Iris pigment epithelial cell (primary cell): ENCODE measurements at places on chromosomes 7 and 10.
A peak's percentile ranks its signal among the peaks of the same experiment; 100 is the strongest.

- no peak for DNase-seq
Measured at GRCh38 chr10:132328738-132329137, 3.3 kb upstream of the LRRC27 start.

DNA sequence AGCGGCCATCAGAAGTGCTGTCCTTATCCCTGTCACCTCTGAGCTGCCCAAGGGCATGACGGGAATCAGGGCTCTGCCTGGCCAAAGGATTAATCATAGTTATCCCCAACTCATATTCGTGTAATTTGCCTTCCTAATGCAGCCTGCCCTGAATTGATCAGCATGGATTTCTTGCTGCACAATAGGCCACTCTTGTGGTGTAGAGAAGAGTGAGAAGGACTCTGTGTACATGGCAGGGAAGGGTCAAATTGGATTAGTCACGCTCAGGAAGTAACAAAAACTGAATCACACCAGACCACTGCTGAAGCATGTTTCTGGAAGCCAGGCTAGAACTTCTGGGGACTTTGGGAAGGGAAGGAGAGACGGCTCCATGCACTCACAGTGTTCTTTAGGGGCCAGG lies 227.0 kb downstream of the BUB3 start:
- DNase-seq, result peak; percentile 4

DNA sequence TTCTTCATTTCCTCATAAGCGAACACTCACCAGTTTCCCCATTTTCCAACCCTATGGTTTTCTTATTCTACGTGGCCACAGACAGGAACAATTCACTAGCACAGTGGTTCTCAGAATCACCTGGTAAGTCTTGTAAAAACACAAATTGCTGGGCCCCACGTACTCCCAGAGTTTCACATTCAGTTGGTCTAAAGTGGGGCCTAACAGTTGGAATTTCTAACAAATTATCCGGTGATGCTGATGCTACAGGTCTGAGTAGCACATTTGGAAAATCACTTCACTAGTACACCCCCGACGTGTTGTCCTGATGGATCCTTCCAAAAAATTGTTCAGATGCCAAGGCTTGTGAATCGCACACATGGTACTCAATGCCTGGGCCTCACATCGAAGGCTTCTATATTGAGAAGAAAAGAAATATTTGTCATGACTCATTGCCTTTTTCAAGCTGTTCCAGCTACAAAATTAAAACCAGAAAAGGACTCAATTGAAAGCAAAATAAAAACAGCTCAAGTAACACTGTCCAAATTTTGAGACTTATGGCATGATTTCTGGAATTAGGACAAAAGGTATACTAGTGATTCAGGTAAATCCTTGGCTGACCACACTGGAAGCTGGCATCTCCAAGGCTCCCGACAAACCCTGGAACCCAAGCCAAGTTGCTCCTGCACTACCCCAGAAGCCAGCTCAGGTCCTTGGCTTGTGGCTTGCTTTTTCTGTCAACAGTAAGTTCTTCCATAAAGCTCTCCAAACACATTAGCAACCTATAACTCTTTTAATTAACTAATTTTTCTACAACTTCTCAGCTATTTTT lies 12.9 kb upstream of the VIM start:
- DNase-seq, result peak; percentile 95

- peak; percentile 45 for DNase-seq
Measured at GRCh38 chr10:62610649-62611229, 193.8 kb upstream of the ADO start.

GRCh38 chr7:108235451-108236061 lies 105.4 kb upstream of the LAMB4 start:
- DNase-seq, result peak; percentile 68
